Liver (tissue), 10 donors: ENCODE measurements at places on chromosomes 2 and 18.

DNA sequence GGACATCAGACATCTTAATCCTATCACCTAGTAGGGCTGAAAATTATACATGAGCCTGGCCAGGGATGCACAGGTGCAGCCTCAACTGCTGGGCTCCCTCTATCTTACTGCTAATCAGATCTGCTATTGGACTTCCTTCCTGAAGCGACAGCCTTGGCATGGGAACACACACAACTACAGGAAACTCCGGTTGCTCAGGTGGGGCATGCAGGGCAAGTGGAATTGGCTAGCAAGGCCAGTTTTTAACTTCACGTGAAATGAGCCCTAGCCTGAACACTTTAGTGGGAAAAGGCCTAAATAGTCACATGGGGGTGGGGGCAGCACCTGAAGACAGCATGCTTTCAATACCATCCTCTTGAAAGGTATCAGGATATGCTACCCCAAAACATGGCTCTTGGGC lies 147.9 kb upstream of the NCKAP5 start:
- DNase-seq = no peak

- no peak for DNase-seq
Observed at GRCh38 chr2:130806370-130806769, 30.3 kb upstream of the ARHGEF4 start.

GRCh38 chr2:196902828-196903227 lies 23.7 kb downstream of the PGAP1 start:
- no peak for DNase-seq

DNA sequence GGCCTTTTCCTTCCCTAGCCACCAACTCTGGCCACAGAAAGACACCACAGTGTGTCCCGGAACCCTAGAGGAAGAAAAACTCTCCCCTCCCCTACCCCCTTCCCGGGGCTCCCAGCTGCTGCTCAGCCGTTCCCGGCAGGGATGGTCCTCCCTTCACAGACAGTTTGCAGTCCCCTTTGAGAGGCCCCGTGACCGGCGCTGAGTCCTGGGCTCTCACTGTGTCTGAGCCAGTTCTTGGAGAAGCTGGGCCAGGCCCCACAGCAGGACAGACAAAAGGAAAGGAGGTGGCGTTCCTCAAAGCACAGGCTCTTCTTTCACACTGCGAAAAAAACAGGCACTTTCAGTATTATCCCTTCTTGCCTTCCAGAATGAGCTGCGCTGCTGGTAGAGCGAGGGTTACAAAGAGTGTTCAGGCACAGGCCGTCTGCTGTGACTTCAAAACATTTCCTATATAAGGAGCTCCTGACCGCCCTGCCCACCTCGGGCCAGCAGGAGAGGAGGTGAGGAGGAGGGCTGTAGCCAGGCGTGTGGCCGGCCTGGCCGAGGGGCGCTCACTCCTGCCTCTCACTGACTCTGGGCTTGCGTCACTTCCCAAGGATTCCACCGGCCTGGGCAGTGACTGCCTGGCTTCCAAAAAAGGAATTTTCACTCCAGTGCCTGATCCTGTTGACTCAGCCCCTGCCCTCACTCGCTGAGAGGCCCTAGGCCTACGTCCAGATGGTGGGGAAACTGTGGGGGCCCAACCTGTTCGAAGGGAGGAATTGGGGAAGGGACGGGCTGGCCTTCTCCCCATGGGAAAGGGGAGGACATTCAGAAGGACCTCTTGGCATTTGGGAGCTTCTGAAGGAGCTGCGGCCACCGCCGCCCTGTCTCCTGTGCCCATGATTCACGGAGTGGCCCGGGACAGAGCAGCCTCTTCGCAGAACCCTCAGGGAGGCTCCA lies 24.9 kb downstream of the CIDEA start:
- DNase-seq = no peak

DNA sequence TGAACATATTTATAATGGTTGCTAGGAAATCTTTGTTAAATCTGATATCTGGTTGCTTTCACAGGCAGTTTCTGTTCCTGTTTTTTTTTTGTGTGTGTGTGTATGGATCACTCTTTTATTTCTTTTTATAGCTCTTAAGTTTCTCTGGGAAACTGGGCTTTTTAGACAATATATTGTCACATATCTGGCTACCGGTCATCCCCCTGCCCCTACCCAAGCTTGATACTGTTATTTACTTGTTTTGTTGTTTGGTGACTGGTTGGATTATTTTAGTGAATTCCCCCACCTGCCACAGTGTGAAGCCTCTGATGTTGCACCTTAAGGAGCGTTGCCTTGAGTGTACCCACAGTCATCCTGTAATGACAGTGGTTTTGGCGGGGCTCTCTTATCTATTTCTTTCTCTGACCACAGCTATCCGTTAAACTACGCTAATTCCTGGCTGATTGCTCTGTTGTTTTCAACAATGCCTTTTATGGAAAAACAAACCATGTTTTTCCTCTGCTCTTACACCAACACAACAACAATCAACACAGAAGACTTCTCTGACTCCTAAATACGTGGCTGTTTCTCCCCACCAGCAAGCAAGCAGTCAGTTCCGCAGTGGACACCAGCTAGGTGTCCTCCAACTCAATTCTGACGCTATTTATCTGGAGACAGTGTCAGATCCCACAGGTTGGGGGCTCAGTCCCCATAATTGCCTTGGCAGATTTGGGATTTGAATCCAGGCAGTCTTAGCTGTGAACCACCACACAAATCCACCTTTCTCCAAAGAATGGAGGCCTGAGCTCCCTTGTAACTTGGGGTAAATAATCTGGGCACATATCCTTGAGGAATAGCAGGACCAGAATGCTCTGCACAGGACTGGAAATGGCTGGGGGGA lies 10.9 kb downstream of the GNLY start:
- no peak for DNase-seq

DNA sequence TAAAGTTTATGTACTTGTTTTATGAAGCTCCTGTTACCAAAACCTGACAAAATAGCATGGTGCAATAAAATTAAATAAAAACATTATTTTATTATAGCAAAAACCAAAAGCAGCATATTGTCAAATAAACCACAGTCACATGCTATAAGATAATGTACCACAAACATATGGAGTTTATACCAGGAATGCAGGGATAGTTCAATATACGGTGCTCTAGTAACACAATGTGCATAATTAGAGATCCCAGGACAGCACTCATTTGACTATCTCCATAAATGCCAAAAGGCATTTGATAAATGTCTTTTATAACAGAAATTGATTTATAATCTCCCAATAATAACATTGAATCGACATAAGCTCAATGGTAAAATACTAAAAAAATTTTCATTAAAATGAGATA lies 402.0 kb downstream of the RND3 start:
- no peak for DNase-seq

DNA sequence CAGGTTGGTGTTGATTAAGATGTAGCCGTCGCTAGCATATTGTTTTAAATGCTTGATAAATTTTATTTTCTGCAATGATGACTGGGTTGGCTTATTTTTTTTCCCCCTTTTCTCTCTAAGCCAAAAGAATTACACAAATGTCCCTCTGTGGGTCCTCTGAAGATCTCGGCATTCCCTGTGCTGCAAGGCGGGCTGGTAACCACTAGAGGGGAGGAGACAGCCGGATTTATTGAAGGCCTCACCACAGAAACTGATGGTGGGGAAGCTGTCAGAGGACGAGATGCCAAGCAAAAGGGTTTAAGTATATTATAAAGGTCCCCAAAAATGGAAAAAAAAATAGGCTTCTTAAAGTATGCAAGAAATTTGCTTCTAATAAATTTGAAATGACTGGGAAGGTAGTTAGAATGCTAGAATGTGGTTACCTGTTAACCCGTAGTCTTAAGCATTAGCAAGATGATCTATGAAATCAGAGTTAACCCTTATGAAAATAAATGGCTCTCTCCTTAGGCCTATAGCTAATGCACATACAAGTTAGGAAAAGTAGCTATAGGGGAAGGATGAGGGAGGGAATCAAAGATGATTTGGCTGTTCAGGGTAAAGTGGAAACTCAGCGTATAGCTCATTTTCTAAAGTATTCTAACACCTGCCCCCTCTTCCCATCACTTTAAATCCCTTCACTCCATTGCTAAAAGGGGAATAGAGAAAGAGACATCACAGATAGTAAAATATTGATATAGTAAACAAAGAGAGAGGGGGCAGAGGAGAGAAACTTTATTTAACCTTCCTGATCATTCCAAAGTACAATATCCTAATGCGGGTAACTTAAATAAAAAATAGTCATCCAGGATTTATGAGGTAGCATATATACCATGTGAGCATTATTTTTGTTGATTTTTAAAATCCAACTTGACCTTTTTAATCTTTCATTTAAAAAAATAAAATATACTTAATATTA lies 894.5 kb upstream of the POU3F3 start:
- DNase-seq = peak; percentile 35

GRCh38 chr2:217599906-217600305 lies 402.9 kb downstream of the TNS1 start:
- DNase-seq = no peak

DNA sequence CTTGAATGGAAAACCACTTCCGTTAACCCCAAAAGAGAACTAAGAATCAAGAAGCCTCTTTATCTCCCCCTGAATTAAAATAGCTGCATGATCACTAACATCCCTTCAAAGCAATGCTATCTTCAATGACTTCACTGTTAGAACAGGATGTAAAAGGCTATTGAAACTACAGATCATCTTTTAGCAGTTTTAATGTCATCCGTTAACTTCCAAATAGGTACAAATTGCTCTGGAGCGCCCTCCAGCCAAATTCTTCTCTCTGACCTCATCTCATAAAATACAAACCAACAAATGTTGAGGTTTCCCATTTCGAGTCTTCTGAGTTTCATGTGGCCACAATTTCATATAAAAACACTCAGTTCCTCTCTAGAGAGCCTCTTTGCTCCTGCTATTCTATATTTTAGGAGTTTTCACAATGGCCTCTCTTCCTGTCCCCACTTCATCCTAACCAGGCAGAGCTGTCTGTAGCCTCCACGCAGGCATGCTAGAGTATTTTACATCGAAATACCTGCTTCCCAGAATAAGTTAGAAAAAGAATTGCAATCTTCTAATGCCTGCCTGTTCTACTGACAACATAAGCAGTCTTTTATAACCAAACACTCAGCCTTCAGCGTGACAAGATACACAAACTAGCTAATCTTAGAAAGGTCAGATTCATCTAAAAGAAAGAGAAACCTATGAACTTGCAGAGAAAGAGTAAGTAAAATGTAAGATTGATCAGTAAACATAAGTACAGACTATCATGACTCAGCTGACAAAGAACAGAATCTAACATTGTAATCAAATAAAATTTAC lies 37.9 kb downstream of the B4GALT6 start:
- no peak for DNase-seq

DNA sequence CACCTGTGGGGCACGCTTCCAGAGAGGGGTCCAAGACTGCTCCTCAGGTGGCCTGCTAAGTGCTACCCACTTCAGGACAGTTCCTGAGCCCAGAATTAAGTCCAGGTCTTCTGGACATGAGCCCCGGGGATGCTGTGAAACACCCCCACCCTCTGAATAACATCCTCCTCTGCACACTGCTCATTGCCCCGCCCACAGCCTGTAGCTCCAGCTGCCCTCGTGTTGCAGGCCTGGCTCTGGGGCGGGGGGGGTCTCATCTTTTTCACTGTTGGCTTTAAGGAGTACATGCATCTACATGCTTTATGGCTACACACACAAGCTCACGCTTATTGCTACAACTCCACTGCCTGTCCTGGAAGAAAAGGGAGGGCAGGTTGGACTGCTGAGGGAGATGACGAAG lies 92.8 kb downstream of the PTGR3 start:
- DNase-seq = no peak

- no peak for DNase-seq
Observed at GRCh38 chr2:107776362-107776761, 50.3 kb upstream of the RGPD4 start.

GRCh38 chr18:22024924-22025323 lies 144.5 kb upstream of the GATA6 start:
- DNase-seq = no peak

GRCh38 chr2:71858071-71858470 lies 289.6 kb downstream of the CYP26B1 start:
- DNase-seq = no peak

GRCh38 chr2:59594671-59595222 lies 958.7 kb downstream of the BCL11A start:
- DNase-seq = no peak

GRCh38 chr2:100178864-100179263 lies 36.5 kb upstream of the AFF3 start:
- DNase-seq = no peak

- DNase-seq = no peak
Observed at GRCh38 chr2:195505701-195506100, 151.3 kb upstream of the SLC39A10 start.

- no peak for DNase-seq
Observed at GRCh38 chr2:133641497-133641896, 73.2 kb upstream of the NCKAP5 start.

GRCh38 chr2:189559579-189560272 lies 20.9 kb downstream of the SLC40A1 start:
- DNase-seq = no peak

DNA sequence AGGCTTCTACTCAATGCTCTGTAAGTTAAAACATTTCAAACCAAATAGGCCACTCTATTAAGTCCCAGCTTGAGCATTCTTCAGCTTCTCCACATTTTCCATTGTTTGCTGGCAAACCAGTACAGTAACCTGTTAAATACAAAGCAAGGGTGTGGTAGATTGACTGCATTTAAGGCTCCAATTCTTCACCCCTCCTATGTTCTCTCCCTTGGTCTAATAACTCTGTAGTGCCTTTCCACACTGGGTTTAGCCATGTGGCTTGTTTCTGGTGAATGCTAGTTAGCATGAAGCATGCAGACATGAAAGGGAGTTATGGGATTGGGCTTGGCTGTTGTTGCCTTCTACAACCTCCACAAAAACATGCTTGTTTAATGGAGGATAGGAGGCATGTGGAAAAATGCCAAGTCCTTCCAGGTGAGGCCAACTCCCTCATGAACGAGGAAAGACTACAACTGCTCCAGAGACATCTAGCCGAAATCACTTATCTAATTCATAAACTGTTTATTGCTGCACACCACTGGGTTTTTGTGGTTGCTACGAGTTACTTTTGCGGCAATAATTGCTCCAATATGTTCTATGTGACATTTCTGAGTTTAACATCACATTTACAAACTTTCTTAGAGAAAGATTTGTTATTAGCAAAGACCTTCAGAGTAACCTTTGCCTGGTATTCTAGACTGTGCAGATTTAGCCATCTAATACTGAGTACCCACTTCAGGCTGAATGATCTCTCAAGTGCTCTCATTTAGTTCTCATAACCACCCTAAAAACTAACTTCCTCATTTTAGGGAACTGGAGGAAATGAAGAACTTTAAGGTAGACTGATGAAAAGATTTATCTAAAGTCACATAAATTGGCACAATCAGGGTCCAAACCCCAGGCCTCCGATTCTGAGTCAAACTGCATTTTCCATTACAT lies 104.0 kb downstream of the SMAD2 start:
- DNase-seq = no peak

DNA sequence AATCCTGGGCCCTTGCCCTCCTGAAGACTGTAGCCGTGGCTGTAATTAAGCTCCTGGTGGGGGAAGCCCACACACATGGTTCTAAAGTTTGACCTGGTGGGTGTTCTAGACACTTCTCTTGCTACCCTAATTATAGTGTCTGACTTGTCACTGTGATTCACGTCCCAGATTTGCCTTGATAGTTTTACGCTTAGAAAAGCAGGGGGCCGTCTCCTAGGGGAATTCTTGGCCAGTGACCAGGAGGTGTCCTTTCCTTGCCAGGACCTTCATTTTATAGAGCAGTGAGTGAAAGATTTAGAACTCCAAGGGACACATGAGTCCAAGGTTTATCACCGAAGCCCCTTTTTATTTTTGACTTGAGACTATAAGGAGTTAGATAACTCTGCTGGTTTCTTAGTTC lies 9.0 kb downstream of the TMEM214 start:
- no peak for DNase-seq
